A549 (cell line): ENCODE measurements at places on chromosomes 5 and 9.

DNA sequence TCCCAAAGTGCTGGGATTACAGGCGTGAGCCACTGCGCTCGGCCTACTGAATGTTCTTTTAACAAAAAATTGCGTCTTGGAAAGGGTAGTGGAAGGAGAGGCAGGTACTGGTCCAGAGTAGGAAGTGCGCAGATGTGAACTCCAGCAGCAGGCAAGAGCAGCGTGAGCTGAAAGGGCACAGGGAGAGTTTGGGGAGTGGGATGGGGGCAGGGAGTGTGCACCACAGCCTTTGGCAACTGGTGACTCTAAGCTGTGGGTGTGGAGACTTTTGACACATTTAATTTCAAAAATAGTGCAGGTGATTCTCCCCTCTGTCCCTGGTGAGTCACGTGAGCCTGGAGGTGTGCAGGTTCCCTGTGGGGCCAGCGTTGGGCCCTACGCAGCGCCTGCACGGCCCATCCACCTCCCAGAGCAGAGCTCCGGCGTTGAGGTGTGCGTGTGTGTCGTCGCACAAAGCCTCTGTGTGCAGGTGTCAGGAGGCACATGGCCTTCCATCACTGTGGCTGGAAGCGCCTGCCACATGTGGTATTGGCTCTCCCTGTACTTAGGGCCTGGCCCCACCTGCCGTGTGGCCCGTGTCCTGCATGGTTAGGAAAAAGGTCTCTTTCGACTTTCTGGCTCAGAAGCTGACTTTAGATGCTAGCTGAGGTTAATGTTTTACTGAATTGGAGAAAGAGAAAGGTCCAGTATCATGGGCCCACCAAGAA, 11.5 kb downstream of the SQSTM1 start:
- DNase-seq: no peak

- DNase-seq: no peak
Observed at GRCh38 chr5:154112255-154112654, 73.5 kb downstream of the MFAP3 start.

- DNase-seq: no peak
Observed at GRCh38 chr9:127938298-127938690, 640 bp upstream of the DPM2 start.

- no peak for DNase-seq
Observed at GRCh38 chr5:135478938-135479337, 26.8 kb upstream of the TIFAB start.

DNA sequence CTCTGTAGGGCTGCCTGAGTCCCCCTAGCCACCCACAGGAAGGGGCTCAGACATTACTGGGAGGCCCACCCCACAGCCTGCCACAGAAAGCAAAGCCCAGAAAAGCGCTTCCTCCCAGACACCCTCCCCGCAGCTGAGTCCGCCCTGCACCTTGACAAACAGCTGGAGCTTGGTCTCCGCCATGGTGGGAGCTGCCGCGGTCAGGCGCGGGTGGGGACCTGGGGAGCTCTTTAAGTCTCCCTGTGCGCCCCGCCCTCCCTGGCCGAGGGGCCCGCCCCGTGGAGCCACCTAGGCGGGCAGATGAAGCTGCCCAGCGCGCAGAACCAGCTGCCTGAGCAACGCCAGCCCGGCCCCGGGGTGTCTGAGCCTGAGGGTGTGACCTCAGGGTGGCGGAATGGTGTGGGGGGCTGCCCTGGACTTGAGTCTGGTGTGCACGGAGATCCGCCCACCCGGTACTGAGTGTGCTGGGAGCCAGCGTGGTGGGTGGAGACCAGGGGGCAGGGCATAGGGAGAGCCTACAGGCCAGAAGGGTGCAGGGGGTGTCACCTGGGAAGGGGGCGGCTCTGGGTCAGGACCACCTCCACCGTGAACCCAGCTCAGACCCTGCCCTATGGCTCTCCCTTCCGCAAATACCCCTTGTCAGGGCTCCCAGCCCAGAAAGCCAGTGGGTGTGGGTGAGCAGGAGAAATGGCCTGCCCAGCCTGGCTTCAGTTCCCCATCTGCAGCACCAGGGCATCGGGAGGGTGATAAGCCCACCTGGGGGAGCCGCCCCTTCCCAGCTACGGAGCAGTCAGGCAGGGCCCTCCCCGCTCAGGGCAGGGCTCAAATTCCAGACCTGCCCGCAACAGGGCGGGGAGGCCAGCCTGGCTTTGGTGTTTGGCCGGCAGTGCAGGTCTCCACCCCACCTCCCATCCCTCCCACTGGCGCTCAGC, at the start of gene CLIC3:
CLIC3 (minus strand) TSS at position 208 of the 932 bp plus-strand sequence; CDS start at position 183, 25 bp downstream.
- DNase-seq: peak; percentile 51

- no peak for DNase-seq
Observed at GRCh38 chr5:83485842-83486241, 14.3 kb downstream of the VCAN start.

DNA sequence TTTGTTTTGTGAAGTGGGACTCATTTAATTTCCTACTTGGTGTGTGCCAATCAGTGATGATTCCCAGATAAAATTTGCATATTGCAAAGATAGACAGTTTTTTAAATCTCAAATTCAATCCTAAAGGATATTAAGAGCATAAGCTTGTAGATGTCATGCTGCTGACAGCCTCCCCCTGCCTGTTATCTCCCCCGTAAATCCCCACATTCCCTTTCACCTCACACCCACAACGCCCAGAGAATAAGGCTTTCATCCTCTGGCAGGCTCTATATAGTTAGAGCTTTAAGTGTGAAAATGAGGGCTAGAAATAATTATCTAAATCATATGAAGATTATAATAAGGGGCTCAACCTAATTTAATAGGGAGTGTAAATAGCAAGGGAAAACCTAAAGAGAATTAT, 265.0 kb downstream of the TRPM3 start:
- DNase-seq: no peak

DNA sequence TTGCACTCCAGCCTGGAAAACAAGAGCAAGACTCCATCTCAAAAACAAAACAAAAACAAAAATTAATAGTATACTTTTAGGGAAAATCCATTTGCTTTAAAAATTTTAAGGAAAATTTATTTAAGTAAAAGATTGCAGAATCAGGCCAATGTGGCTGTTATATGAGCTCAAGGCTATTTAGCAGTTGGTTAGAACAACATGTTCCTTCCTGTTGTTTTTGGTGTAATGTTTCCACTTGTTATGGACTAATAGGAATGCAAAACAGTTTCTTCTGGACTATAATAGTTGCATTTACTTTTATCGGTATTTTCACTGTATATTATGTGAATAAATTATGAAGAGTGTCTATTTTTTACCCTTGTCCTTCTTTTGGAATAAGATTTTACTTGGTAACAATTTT, 3.0 kb upstream of the CDC42SE2 start:
- no peak for DNase-seq
